ENCODE measurements at places on chromosomes 1 and 21.

DNA sequence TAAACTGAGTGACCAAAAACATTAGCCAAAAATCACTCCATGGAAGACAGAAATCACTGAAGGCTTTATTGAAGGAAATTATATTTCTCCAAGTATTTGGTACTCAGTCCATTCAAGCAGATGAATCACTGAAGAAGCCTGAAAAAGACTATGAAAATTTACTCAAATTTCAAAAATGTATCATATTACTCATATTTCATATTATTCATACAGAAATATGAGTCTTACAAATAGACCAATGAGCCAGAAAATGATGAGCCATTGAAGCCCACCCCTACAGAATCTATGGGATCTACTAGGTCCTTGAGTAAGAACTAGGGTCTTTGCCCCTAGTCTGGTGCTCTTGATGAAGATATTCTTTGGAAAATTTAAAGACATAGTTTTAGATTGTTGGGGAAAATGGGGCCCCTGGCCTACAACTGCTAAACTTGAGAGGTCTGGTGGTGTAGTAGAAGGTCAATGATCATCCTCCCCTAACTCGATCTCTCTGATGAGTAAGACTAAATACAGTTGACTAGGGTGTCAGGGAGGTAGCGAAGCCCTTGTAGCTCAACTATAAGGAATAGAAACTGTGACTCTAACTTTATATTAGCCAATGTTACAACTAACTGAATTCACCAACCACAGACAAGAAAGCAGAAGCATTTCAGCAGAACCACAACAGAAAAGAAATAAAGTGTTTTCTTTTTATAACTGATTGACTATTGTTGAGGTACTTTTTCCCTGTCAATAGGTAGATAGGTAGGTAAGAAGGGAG, 81.0 kb downstream of the NOTCH2 start:
- no peak for DNase-seq

- no peak for DNase-seq
Observed at GRCh38 chr1:86114816-86115400, 41.7 kb downstream of the COL24A1 start.

- no peak for DNase-seq
Observed at GRCh38 chr1:75334876-75335389, 200.7 kb downstream of the LHX8 start.

DNA sequence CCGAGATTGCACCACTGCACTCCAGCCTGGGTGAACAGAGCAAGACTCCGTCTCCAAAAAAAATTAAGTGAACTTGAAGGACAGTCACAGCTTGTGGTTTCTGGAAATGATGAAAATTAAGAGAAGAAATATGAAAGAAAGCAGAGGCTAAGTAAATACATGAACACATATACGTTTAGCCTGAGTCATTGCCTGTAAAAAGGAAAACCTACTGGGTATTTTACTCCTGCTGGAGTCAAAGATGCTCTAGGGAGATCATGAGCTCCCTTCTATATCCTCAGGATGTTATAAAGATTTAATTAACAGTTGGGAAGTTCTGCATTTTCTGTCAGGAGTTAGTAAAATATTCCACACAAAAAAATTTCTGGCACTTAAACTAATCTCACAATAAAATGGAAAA, 43.5 kb upstream of the TTC39A start:
- no peak for DNase-seq

- no peak for DNase-seq
Observed at GRCh38 chr1:53180226-53180625, 16.4 kb upstream of the CPT2 start.

GRCh38 chr1:167178831-167179230, 41.9 kb upstream of the POU2F1 start:
- no peak for DNase-seq

- DNase-seq = peak; percentile 39
Observed at GRCh38 chr1:65148548-65149350, 746 bp downstream of the AK4 start.

DNA sequence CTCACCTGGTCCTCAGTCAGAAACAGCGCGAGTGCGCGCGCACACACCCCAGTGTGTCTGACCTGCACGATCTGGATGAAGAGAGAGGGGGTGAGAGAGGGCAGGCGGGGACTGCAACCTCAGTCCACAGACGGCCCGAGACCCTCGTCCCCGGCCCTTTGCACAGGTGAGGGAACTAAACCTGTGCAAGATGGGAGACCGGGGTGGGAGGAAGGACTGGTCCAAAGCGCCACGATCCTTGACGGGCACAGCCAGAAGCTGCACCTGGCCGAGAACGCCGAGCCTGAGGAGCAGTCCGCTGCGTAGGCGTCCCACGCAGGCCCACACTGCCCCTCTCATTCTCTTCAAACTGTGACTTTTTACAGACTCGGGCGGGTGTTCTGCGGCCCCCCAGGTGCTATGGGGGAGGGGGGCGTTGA, 519 bp upstream of the IQCC start:
- DNase-seq = no peak

DNA sequence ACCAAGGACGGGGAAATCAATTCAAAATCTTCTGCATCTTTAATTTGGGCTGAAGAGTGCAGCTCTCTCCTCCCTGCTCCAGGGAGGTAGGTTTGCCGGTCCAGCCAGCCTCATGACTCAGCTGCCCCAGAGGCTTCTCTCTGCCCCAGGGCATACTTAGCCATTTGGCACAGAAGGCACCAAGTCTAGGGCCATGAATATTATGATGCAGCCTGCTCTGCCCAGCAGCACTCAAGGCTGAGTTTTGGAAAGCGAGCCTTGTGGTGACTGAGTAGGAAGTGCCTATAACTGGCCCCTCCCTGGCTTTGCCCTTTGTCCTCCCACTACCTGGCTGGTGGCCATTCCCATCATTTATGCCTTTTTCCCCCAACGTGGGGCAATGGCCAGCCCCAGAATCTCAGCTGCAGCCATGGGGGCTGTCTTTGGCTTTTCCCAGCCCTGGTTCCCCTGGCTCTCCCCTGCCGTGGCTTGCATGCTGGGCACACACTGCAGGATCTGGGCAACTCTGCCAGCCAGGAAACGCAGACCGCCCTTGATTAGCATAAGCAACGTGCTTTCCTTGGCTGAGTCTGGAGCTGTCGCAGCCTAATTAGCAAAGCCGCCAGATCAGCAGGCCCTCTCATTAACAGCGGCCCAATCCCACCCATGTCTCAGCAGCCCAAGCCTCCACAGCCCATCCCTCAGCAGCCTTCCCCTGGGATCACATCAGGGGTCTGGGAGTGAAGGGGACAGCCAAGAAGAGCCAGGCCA, 258.6 kb upstream of the TMEM51 start:
- DNase-seq = no peak
